GM23338 (cell line): ENCODE measurements at places on chromosomes 11 and 22.

- no peak for DNase-seq
These were observed 21.5 kb downstream of the FADS3 start for GRCh38 chr11:61869708-61870451.

DNA sequence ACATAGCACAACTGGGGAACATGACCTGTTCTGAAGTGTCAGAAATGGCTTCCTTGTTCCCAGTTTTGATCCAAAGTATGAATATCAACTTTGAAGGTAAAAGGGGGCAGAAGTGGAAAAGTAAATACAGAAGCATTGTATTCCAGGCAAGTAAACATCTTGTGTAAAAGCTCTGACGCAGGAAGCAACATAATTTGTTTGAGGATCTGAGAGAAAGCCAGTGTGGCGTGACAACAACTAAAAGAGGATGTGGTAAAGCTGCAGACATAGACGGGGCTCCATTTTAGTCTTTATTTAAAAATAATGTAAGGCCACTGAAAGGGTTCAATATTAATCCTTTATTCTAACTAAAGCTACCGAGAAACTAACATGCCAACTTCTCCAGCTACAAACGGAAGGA is 310.2 kb downstream of the DLG2 start:
- DNase-seq = no peak

- peak; percentile 58 for DNase-seq
These were observed 35.4 kb downstream of the NFAM1 start for GRCh38 chr22:42396621-42397331.

DNA sequence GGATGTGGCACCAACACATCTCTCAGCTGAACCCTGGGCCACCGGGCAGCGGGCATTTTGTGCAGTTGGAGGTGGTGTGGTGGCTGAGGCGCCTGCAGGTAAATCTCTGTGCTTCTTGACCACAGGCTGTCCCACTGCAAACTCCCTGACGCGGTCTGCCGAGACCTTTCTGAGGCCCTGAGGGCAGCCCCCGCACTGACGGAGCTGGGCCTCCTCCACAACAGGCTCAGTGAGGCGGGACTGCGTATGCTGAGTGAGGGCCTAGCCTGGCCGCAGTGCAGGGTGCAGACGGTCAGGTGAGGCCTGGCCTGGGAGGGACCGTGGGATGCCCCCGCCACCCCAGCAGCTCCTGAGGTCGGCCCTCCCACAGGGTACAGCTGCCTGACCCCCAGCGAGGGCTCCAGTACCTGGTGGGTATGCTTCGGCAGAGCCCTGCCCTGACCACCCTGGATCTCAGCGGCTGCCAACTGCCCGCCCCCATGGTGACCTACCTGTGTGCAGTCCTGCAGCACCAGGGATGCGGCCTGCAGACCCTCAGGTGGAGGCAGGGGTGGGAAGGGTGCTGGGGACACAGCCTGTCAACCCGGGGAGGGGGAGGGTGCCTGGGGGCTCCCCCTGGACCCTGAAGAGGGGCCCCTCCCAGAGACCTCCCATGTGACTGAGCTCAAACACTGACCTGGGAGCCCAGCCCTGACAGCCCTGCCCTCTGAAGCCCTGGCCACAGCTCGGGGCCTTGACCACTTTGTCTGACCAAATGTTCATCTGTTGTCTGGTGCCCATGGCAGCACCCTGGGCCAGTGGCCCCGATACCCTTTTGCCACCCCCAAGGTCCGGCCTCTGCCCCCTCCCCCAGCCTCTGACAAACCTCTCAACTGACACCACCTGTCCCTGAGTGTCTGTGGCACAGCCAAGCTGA is 4.6 kb upstream of the PGGHG start:
- no peak for DNase-seq

DNA sequence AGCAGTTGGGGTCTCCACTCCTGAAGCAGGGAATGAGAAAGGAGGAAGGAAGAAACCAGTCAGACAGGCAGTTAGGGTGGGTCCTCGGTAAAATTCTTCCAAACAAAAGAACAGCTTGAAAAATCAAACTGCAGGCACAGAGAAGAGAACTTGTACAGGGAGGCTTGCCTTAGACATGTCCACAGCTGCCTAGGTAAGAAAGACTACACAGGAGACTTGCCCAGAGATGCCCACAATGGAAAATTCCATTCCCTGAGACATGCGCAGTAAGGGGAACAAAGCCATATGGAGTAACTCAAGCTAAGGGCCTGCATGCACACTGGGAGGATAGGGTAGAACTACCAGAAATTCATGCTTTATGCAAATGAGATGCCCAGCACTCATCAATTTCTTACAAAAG is 9.8 kb downstream of the KCNJ11 start:
- no peak for DNase-seq

DNA sequence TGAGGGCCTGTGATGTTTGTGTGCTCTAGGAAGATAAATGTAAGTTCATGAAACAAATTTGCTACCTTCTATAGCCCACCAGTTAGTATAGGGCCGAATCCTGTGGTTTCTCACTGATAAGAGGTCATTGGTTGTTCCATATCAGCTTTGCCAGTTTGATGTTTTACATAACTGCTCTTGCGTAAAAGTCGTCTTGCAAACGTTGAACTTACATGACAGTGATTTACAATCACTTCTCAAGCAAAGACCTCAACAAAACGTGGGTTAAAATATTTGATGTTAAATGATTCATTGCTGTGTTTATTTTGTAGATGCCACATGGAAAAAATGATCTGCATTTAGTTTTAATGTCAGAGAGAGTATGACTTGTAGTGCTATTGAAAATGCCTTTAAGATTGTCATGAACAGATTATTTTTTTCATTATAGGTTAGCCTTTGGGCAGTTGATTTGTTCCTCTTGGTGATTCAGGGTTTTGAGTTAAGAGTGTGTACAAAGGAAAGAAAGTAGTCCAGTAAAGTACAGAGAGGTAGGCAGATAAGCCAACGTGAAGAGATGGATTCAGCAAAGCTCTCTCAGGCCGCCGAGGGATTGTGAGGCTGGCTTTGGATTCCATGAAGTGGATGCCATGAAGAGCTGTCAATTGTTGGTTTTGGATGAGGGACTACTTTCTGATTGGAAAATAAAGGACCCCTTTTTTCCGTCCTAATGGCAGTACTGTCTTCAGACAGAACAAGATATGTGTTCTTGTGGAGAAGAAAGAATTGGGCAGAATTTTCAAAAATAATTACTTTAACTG is 2.6 kb downstream of the EWSR1 start:
- DNase-seq = no peak

DNA sequence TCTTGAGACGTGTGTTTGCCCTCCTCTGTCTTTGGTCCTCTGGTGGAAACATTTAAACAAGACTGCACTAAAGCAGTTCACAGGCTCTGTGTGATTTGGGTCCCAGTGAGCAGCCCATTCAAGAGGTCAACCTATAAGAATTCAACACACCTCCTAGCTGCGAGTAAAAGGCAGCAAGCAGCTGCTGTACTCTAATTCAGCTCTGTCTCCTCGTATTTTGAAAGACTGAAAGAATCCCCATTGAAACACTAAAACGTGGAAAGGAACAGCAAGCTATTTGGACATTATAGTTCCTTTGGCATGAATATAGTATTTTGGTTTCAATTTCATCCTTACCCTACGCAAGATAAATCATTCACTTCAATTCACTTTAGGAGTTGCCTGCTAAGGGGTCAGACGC is 1046.7 kb downstream of the DLG2 start:
- DNase-seq = peak; percentile 19

- DNase-seq = no peak
These were observed 31.7 kb upstream of the GCAT start for GRCh38 chr22:37775785-37776638.

DNA sequence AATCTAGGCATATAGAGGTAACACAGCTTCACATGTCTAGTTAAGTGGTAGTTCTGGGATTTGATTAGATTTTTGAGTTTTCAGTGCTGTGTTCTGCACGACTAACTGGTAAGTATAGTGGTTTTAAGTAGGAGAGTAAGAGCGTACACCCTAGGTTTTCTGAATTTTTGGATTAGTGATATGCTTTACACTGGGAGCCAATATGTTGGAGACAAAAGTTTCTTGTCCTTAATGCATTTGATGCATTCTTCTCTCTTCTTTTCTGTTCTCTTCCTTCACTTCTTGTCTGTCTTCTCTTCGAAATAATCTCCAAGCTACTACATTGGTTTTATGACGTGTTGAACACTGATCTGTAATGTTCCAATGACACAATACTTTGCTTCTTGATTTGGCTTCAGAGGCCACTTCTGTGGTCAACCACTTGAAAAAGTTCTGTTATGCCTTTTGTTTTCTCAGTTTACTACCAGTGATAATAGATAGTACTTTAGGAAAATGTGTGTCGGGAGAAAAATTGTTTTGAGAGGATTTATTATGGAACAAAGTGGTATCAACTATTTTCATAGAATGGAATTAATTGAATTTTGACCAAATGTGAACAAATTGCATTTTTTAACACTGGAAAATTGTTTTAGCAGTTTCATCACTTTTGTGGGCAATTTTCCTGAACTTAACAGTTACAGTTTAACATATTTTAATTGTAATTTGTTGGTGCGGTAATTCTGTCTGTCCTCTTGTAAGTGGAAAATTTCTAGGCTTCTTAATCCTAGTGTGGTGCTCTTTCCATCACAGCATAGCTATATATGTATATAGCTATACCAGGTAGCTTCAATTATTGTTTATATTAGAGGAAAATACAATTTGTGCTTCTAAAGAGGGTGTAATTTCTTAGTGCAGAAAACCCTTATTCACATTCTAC is 2.6 kb downstream of the PDE3B start:
- DNase-seq = no peak

GRCh38 chr22:21948390-21948789 is 4.3 kb downstream of the PPM1F start:
- DNase-seq = no peak

- no peak for DNase-seq
These were observed 9.7 kb upstream of the RCN1 start for GRCh38 chr11:32081129-32081641.

DNA sequence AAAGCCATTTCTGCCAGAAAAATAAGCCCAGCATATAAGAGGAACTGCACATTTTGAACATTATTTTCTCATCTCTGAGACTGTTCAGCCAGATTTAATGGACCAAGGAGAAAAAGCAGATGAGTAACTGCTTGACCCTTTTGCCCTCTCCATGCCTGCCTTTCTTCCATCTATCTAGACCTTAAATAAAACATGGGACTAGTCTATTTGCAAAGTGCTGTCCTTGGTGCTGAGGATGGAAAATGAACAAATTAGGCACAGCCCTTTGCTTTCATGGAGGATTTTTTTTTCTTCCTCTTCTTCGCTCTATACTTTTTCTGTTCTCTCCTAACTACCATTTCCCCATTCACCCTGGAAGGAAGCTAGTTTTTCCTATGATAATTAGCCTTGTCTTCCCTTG is 361.3 kb downstream of the GRM5 start:
- DNase-seq = peak; percentile 43

- DNase-seq = no peak
These were observed 25.8 kb upstream of the DAGLA start for GRCh38 chr11:61654397-61654829.

- DNase-seq = no peak
These were observed 138.5 kb downstream of the CCDC81 start for GRCh38 chr11:86513138-86513537.

- no peak for DNase-seq
These were observed 22.7 kb upstream of the OR4B1 start for GRCh38 chr11:48193876-48194275.

DNA sequence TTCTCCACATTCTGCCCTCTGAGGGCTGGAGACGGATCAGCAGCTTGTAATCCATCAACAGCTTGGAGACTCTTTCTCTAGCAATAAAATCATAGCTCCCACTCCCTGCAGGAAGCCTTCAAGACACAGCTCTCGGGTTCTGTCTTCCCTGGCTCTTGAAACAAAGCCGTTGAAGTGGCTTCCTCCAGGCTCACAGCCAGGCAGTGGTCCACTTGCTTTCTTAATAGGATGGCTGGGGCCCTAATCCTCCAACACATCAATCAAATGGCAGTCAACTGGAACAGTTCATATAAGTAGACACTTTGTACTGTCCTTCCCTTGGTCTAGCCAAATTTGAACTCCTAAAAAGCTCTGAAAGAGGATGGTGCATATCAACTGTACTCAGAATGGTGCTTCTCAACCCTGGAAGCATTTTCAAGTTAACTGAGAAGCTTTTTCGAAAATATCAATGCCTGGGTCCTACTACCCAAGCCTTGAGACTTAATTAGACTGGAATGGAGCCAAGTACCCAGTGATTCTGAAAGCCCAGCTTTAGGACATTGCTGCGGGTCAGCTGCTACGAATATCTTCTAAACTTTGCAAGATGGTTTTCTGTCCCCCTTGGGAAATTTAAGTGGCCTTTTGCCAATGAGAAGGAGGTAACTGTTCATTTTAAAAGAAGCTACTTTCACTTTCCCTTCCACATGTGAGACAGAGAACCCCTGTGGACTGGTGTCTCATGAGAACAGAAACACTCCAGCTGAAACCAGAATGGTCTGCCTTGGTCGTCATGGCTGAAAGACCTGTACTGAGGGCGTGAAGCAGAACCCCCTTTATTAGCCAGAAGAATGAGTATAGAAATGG is 74.7 kb downstream of the SC5D start:
- no peak for DNase-seq

GRCh38 chr11:44955015-44955738 is 4.5 kb upstream of the TP53I11 start:
- DNase-seq = no peak
